ENCODE measurements at places on chromosomes 2 and 18.

DNA sequence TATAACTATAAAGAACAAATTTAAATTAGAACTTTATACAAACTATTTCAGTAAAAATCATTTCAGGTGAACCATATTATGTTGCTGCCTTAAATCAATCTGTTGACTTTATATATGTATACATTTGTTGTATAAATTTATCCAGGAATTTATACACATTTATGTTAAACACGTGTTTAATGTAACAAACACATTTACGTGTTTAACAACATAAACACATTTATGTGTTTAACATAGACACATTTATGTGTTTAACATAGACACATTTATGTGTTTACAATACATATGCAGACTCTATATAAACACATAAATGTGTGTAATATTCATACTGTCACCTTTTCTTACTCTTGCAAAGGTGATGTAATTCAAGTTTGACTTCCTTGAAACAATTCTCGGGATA lies 75.4 kb upstream of the TWSG1 start:
- no peak for DNase-seq

GRCh38 chr18:24460388-24460787 lies at the start of gene HRH4:
Gene HRH4, plus strand, starts transcription at chr18:24460637. Its CDS starts 92 bp downstream, at chr18:24460729.
- no peak for DNase-seq

DNA sequence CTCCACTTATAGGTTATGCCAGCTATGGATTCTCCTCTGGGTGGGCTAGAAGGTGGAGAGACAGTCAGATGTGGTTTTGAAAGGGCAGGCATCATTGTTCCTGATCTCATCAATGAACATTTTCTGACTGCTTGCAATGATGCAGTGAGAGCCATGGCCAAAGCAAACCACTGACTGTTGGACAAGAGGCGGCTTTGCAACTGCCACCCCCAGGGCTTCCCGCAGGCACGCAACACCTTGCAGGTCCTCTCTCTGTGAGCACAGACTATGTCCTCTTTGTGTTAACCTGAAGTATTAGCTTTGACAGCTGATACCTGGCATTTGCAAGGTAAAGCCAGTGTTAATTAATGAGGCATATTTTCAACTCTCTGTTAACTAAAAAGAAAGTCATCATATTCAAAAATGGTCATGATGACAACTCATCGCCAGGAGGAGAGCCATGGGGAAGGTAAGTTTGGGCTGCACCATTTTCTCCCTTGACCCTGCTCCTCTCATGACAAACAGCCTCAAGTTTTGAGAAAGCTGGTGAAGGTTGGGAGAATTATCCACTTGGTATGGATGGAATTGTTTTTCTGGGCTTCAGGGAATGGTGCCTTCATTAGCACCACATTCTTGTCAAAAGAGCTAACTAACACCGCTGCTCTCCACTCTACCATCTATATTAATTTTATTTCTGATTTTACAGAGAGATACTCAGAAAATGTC lies 14.9 kb upstream of the FAM124B start:
- DNase-seq = no peak

DNA sequence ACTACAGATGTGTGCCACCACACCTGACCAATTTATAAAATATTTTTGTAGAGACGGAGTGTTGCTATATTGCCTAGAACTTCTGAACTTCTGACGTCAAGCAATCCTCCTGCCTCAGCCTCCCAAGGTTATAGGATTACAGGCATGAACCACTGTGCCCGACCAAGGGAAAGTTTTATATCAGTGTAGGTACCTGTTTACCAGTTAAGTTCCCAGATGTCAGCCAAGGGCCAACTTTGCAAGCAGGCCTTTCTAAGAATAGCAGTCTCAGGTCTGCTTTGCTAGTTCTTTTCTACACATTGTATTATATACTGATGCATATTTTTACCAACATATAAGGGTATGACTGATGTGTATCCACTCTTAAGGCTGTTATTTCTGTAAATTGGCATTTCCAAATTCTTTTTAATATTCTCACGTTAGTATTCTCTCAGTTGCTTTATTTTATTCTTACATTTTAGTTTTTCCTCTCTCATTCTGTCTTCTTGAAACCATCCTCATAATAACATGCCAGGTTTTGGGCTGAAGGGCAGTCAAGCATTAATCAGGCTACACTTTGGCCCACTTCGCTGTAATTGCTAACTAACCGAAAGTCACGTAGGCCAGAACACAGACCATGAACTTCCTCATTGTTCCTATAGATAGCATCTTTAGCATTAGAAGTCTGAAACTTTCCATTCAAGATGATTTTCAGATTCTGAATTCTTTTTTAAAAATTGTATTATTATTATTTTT lies 25.0 kb upstream of the CXXC1 start:
- DNase-seq = no peak

DNA sequence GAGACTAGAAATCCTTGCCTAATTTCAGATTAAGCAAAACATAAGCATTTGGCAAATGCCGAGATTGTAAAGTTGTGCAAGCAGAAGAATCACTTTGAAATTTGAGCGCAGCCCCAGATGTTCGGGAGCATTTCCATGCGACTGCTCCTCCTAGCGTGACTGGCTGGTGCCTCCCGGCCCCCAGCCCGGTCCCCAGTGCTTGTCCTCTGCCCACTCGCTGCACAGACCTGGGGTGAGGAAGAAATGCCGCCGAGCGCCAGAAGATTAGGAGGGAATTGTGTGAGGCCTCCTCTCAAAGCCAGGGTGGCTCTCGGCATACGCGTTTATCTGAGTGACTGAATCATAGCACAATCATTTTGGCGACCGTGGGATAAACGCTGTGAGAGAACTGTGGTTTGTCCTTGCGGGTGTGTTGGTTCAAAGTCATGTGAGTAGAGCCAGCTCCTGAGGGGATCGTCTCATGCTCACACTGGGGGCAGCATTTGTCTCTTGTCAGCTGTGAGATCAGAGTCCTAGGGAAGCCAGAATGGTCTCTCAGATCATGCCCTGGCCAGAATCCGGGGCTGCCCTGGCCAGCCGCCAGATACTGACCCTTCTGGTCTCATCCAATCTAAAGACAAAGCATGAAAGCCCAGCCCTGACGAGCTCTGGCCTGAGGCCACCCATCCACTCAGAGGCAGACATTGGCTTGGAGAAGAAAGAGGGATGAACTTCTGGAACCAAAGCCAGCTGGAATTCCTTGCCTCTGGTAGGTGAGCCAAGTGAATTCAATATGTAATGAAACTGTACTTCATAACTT lies 189.3 kb downstream of the SH3RF3 start:
- DNase-seq = no peak

- DNase-seq = no peak
Observed at GRCh38 chr2:206974551-206974950, 35.2 kb downstream of the CPO start.

GRCh38 chr2:240722796-240723735 lies 31.4 kb downstream of the AQP12A start:
- no peak for DNase-seq

GRCh38 chr18:46712406-46712805 lies 44.4 kb downstream of the ST8SIA5 start:
- DNase-seq = no peak

- DNase-seq = no peak
Observed at GRCh38 chr2:58098254-58099095, 51.9 kb downstream of the VRK2 start.
